ENCODE measurements at places on chromosomes 2 and 18.

GRCh38 chr2:125405816-125406215, 1250.1 kb upstream of the GYPC start:
- no peaks in the 10 kb centered on the region for H3K4me1 ChIP-seq
- DNase-seq: peak; percentile 30
- H3K36me3 ChIP-seq: no peaks in the 10 kb centered on the region
- H3K4me3 ChIP-seq: no peak overlapping the region
- no peaks in the 10 kb centered on the region for H3K27me3 ChIP-seq
- no peak overlapping the region for H3K27ac ChIP-seq

GRCh38 chr2:166439078-166439477, 55.0 kb downstream of the SCN7A start:
- no peak for DNase-seq
- no peaks in the 10 kb centered on the region for H3K4me1 ChIP-seq
- H3K27me3 ChIP-seq: no peaks in the 10 kb centered on the region
- no peaks in the 10 kb centered on the region for H3K36me3 ChIP-seq

DNA sequence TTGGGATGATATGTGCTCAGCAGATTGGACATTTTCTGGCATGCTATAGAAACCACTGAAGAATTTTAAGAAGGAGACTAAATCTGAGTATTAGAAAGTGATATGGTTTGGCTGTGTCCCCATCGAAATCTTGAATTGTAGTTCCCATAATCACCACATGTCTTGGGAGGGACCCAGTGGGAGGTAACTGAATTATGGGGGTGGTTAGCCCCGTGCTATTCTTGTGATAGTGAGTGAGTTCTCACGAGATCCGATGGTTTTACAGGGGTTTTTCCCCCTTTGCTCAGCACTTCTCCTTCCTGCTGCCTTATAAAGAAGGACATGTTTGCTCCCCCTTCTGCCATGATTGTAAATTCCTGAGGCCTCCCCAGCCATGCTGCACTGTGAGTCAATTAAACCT, 535.9 kb upstream of the VRK2 start:
- H3K27ac ChIP-seq: no peak overlapping the region
- H3K4me3 ChIP-seq: no peak overlapping the region
- DNase-seq: no peak
- H3K36me3 ChIP-seq: no peaks in the 10 kb centered on the region
- H3K27me3 ChIP-seq: no peaks in the 10 kb centered on the region

GRCh38 chr2:205730701-205731582, 48.6 kb downstream of the NRP2 start:
- no peaks in the 10 kb centered on the region for H3K27me3 ChIP-seq
- no peak for DNase-seq
- peaks cover 31% of the 10 kb centered on the region for H3K36me3 ChIP-seq
- H3K4me1 ChIP-seq: peaks cover 19% of the 10 kb centered on the region

- H3K27ac ChIP-seq: no peak overlapping the region
- no peak for DNase-seq
- no peaks in the 10 kb centered on the region for H3K27me3 ChIP-seq
- H3K4me3 ChIP-seq: no peak overlapping the region
- H3K4me1 ChIP-seq: no peaks in the 10 kb centered on the region
- H3K36me3 ChIP-seq: no peaks in the 10 kb centered on the region
These were observed 490.0 kb downstream of the TXNL1 start for GRCh38 chr18:56148373-56148772.

DNA sequence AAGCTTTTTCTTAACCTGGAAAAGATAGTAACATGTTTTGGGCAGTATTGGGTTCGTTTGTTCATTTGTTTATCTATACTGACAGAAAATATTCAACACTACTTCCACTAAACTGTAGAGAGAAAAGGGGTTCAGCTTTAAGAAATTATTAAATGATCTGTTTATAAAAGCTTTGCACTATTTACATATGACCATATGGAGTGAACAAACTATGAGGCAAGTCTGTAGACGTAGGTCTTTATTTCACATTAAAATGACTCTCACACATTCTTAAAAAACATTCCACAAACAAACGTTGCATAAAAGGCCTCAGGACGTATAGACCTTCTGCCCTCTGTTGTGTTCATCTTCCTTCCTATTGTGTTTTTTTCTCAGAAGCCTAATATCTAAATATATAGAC, 94.6 kb downstream of the CD226 start:
- DNase-seq: no peak
- no peak overlapping the region for H3K4me3 ChIP-seq
- H3K27me3 ChIP-seq: no peaks in the 10 kb centered on the region
- H3K27ac ChIP-seq: no peak overlapping the region
- no peaks in the 10 kb centered on the region for H3K4me1 ChIP-seq
- no peaks in the 10 kb centered on the region for H3K36me3 ChIP-seq

GRCh38 chr2:34070196-34070595, 471.1 kb upstream of the FAM98A start:
- H3K4me3 ChIP-seq: no peak overlapping the region
- no peak overlapping the region for H3K27ac ChIP-seq
- no peaks in the 10 kb centered on the region for H3K27me3 ChIP-seq
- no peaks in the 10 kb centered on the region for H3K4me1 ChIP-seq
- H3K36me3 ChIP-seq: no peaks in the 10 kb centered on the region

Measured in trophoblast cell (in vitro differentiated cells and primary cell).